ENCODE measurements at places on chromosomes 6 and 20. TPM values are rescaled to one million over a fixed set of nuclear protein-coding genes. Genes with fewer than 3 reads are reported as not detected.

ADGRG6 gene
- 14.2 TPM for total RNA-seq

CST2 gene
- not detected for total RNA-seq

CFAP61 gene
- total RNA-seq: not detected

CRISP2 gene
- not detected for total RNA-seq

DNA sequence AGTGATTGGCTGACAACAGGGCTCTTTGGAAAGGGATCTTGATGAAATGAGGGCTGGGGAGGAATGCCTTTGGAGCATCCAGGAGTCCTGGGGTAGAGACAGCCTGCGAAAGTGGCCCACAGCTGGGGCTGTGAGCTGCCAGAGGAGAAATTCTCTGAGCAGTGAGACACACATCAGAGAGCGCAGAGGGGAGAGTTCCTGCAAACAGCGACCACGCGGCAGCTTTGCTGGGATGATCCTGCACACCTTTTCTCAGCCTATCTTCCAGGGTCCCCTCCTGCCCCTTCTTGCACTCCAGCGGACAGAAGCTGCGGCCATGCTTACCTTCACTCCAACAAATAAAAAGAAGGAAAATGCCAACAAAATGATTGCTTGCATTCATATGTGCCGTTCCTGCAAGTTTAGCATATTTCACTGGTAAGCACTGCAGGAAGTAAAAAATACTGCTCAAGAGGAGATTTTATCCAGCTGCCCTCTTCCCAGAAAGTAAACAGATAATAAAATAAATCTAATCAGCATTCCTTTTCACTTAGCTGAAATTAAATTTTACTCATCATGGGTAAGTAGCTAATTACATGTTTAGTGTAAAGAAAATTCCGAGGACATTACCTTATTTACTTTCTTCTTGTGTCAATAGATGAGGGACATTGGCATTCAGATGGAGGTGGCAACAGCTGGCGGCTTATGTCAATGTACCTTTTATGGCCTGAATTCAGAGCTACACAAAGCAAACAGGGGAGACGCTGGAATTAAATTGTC, 339.9 kb upstream of the ARID1B start:
- ATAC-seq: no peak

ETV7 gene
- total RNA-seq: 2.1 TPM

DNA sequence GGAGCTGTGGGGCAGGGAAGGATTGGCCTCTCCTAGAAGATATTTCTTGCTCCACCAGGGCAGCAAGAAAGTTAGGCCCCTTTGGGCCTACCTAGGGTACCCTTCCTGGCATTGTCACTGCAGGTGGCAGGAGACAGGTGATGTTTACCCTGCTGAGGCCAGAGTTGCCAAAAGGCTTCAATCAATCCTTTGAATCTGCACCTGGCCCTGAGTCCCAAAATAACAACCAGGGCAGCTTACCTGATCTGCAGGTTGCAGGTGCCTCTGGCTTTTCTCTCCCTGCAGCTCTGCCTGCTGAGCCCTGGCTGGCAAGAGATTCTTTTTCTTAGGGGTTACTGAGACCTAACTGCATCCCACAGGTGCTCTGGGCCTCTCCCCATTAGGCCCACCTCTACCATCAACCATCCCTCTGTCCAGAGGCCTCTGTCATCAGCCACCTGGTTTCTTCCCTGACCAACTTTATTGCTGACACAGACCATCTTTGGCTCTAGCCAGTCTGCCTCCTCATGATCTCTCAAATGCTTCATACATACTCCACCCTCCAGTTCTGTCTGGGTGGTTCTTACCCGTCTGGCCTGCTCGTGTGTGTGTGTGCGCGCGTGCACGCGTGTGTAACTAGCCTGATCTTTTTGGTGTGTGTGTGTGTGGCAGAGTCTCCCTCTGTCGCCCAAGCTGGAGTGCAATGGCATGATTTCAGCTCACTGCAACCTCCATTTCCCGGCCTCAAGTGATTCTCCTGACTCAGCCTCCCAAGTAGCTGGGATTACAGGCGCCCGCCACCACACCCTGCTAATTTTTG, 13.7 kb downstream of the BCL2L1 start:
- ATAC-seq: no peak

- ATAC-seq: no peak
These were observed 6.7 kb downstream of the MYO6 start for GRCh38 chr6:75755704-75756103.

DDO gene
- total RNA-seq: 0.08 TPM

- peak; percentile 20 for ATAC-seq
These were observed 70.5 kb upstream of the SLCO4A1 start for GRCh38 chr20:62571669-62572344.

- ATAC-seq: no peak
These were observed 56.7 kb downstream of the FILIP1 start for GRCh38 chr6:75436869-75437268.
